ENCODE measurements at places on chromosomes 2 and 18.

DNA sequence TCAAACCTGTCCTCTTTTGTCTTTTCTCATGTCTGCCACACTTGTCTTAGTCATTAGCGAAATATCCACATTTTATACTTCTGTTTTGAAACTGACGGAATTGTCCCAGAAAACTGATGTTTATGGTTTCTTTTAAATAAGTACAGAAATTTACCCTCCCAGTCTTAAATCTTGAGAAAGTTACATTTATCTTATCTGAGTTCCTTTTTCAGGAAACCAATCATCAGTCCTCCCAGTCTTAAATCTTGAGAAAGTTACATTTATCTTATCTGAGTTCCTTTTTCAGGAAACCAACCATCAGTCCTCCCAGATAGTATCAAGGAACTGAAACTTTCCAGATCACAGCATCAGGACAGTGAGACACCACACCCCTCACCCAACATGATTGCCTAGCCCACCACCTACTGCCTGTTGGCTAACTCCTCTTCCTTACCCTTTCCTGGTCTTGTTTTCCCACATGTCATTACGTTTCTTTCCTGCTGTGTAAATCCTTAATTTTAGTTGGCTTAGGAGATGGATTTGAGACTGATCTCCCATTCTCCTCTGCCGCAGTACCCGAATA lies 247.7 kb downstream of the PTPRM start:
- DNase-seq: no peak

DNA sequence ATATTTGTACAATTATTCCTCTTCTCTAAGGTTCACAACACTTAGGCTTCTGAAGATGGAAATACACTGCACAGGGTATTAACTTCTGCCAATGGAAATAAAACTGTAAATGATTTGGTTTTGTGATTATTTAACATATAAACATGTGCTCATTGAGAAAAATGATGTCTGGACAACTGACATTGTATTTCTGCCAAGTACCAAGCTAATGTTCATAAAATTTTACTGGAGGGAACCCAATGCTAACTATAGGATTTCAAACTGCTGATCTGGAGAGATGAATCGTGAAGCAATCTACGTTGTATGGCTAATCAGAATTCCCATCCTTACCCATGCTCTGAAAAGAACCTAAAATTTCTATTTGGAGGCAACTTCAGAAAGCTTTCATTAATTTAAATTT lies 279.7 kb downstream of the NRXN1 start:
- DNase-seq: no peak

GRCh38 chr2:97966545-97967215 lies 29.1 kb downstream of the TMEM131 start:
- DNase-seq: no peak

- no peak for DNase-seq
These were observed 25.3 kb upstream of the RUFY4 start for GRCh38 chr2:218043701-218044109.
